Stimulated activated CD8-positive, alpha-beta memory T cell treated with anti-CD3 and anti-CD28 coated beads, Interleukin-4, amount 100 ng/mL, for 1 hour (primary cell): ENCODE measurements at places on chromosomes 12 and 14.

DNA sequence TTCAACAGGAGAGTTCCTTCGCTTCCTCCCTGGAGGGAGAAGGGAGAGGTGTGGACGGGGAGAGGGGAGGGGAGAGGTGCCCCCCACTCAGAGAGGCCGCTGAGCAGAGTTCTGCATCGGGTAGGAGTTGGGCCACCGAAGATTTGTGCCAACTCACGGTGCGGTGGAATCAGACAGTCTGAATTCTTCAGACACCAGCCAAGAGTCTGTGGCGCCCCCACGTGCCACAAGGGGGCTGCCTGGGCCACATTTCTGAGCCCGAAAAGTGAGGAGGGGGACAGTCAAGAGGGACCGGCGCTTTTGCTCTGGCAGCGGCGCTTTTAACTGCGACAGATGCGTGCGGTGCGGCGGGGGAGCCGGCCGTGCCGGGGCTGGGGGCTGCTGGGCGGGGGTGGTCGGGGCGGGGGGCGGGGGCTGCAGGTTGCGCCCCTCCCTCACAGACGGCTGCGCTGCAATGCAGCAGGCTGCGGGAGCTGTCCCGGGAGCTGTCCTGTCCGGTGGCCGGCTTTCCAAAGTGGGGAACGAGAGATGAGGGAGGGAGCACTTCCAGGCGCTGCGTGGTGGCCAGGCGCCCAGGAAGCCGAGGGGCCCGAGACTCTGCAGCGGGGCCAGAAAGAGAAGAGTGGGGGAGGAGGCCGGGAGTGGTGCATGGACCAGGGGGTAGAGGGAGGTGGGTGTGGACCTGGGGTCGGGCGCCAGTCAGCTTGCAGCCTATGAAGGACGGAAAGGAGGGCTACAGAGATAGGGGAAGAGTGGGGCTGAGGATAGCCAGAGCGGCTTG, 975 bp upstream of the RTL1 start:
- no peak for DNase-seq

DNA sequence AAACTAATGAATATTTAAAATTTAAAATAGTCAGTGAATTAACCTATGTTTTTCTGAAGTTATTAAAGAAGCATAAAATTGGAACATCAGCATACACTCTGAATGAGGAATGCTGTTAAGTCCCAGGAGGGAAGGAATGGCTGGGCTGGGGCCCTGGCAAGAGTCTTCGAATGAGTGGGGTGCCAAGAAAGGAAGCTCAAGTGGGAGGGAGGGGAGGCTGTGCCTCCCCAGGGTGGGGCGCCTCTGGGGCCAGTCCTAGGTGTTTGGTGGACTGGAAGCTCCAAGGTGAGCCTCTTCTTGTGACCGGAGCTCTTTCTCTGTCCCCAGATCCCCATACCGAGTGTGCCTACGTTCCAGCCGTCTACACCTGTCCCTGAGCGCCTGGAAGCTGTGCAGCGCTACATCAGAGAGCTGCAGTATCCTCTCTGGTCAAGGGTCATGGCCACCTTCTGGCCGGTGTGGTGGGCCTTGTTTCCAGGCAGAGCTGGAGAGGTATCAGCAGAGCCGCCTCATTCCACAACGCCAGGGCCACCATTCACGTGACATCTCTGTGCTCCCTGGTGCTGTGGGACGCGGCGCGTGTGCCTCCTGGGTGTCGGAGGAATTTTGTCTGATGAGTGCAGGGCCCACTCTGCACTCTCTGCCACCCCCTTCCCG, 8.5 kb downstream of the VASH1 start:
- no peak for DNase-seq

DNA sequence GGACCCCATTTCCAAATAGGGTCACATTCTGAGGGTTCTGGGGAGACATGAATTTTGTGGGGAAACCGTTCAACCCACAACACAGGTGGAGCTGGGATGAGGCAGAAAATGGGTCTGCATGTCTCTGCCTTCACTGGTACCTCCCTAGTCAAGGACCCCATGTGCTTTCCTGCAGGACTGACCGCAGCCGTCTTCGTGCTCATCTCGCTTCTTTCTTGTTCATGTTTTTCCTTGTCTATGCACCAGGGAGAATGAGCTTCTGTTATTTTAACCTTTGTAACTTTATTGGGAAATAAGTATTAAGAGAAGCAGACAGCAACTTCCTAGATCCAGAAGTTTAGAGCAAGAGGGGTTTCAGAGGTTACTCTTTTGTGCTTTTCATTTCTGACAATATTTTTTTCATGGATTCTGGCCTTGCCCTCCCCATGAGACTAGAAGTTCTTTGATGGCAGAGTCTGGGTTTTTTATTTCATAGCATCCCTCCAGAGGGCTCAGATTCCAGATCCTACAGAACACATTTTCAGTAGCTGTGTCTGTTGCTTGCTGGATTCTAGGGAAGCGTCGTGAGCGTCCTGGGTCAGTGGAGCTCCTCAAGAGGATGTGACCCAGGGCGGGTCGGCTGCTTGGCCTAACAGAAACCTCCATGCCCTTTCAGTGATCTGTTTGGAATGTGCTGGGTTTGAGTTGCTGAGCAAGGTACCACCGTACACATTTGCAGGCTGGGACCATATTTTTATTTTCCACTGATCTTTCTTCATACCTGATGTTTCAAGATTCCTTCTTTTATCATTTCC, 104.2 kb downstream of the ADGRD1 start:
- no peak for DNase-seq

GRCh38 chr12:91490667-91491311, 308.2 kb upstream of the DCN start:
- DNase-seq, result no peak

DNA sequence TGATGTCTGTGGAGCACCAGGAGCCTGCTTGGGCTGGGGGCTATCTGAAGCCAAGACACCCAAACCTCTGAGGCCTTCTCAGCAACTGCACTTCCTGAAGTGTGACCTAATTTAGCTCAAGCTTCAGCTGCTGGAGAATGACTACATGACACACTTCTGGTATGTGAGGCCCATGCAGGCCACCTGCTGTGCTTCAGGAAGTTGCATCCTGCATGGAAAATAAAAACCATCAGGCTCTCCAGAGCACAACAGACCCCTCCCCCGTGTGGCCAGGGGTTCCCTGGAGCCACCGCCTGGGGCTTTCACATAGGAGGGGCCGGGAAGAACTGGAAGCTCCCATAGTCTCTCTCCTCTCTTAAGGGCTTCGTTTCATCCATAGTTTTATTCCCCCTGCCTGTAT, 217.7 kb downstream of the SLC15A4 start:
- no peak for DNase-seq

GRCh38 chr12:95208678-95209077, 8.6 kb downstream of the FGD6 start:
- DNase-seq, result no peak

DNA sequence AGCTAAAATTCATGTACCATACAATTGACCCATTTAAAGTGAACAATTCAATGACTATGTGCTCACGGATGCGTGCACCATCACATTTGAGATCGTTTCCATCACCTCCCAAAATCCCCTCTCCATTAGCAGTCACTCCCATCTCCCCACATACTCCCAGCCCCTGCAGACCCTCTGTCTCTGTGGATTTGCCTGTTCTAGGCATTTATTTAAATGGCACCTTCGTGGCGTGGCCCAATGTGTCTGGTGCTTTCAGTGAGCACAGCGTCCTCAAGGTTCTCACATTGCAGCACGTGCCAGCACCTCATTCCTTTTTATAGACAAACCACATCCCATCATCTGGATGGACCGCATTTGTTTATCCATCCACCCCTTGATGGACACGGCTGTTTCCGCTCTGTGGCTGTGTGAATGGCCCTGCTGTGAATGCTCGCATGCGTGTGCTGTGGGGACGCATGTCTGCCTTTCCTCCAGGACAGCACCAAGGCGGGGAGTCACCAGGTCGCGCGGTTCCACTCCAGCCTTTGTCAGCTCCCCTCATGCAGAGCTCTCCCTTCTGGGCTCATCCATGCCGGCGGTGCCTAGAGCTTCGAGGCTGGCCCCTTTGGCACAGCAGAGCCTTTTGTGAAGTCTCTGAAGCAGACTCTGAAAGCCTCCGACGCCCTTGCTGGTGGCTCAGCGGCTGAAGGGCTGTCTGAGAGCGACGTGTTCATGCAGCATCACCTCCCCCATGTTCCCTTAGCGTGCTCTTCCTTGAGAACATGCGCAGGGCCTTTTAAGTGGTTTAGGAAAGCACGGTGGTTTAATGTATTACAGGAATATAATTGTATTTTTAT, 184.4 kb downstream of the KIF26A start:
- no peak for DNase-seq

- DNase-seq, result no peak
Observed at GRCh38 chr12:130288691-130289090, 49.0 kb upstream of the PIWIL1 start.

DNA sequence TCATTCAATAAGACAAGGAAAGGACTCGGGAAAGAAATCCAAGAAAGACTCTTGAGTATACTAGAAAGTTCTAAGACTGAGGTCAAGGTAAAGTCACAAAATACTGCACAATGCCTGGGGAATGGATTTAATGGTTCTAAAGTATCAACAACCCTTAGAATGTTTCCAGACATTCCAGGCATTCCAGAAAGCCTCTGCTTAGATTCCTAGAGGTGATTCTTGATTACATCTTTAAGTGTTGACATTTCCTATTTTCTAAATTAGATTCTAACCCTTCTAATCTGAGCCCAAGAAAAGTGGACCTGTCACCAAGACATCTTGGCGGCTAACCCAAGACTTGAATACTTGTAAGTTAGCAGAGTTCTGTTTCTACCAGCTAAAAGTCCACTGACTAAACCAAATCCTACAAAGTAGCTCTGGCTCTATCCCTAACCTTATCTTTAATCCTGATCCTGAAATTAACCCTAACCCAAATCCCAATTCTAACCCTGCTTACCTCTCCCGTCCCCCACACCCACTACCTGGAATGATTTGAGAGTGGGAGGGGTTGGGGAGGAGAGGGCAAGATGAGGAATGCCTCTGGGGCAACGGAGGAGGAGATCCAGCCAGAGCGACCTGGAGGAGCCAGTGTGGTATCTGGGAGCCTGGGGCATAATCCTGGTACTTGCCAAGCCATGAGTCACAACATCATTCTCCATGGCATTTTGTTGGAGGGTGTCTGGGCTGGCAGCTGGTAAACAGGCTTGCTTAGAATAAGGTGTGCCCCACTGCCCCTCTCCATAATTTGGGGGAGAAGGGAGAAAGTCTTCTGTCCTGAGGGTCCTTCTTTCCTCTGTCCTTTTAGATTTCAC, 93.4 kb upstream of the HOXC13 start:
- DNase-seq, result no peak

DNA sequence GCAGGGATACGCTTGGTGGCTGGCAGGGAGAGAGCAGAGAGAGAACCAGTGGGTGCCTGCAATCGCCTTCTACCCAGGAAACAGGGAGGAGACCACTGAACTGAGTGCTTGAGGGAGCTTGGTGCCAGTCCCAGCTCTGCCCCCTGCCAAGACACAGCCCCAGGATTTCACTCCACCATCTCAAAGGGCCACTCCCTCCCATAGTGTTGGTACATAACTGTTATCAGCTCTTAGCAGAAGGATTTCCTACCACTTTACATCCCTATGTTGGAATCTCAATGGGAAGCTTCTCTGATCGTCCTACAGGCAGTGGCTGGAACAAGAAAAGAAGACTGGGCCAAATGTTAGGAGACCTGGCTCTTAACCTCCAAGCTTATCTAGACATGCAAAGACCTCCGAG, 157.4 kb upstream of the FOXN3 start:
- DNase-seq, result no peak

DNA sequence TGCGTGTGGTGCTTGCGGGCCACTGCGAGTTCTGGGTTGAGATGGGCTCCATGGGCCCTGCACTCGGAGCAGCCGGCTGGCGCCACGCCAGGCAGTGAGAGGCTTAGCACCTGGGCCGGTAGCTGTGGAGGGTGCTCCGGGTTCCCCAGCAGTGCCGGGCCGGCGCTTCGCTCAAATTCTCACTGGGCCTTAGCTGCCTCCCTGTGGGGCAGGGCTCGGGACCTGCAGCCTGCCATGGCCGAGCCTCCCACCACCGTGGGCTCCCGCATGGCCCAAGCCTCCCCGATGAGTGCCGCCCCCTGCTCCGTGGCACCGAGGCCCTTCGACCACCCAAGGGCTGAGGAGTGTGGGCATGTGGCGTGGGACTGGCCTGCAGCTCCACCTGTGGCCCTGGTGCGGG, 375.7 kb downstream of the NELL2 start:
- no peak for DNase-seq

DNA sequence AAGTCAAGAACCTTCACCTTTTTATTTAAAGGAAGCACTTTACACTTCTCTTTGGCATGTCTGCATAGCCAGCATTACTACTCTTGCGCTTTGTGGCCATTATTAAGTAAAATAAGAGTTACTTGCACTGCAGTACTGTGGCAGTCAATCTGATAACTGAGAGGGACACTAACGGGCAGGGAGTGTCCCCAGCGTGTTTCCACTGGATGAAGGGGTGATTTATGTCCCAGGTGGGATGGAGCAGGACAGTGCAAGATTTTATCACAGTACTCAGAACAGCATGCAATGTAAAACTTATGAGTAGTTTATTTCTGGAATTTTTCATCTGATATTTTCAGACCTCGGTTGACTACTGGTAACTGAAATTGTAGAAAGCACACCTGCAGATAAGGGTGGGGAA, 8.1 kb upstream of the M6PR start:
- no peak for DNase-seq

DNA sequence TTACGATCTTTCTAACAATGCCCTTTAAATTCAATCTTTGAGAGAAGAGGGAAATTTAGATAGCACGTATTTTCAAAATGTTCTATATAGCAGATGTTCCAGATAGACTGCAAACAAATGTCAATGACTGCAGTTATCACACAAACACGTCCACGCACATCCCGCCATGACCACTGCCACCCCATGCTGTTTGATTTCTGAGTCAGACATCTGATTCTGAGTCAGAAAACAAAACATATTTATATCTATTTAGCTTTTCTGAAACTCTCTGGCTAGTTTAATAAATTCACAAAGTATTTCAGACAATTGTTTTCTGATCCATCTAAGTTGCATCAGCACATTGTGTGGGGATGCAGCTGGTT, 105.9 kb upstream of the BCAT1 start:
- DNase-seq, result no peak

DNA sequence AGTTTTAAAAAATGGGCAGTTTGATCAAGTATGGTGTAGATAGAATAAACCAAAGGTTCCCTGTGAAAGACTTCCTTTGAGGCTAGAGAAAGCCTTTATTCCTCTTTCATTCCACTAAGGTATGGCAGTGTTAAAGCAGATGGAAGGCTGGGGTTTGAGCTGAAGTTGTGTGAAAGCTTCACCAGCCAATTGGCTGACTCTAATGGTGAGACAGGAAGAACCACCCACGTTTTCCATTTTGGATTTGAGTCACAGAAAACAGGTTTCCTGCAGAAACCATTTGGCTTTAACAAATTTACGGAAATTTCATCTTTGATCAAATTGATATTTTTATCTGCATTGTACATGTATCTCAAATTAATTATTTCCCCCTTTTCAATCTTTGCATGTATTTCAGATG, 455.0 kb downstream of the PCNX1 start:
- DNase-seq, result no peak

DNA sequence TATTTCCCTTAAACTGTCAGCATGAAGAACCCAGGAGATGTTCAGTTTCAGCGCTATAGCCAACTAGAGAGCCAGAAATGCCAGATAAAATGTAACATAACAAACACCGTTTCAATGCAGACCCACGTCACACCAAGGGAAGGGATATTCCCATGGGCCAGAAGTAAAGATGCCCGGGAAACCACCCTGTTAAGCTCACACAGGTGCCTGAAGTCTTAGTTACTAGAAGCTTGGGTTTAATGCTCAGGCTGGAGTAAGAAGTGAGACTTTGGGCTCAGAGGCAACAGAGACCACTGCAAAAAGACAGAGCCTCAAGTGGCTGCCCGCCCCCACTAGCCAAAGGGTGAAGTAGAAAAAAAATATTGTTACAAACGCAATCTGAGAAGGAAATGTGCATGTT, 52.3 kb downstream of the SYNE3 start:
- DNase-seq, result no peak
